ENCODE measurements at places on chromosomes 1 and 21.
A peak's percentile ranks its signal among the peaks of the same experiment; 100 is the strongest.

GRCh38 chr1:98651116-98651632 lies 10.3 kb upstream of the SNX7 start:
- no peak for DNase-seq

DNA sequence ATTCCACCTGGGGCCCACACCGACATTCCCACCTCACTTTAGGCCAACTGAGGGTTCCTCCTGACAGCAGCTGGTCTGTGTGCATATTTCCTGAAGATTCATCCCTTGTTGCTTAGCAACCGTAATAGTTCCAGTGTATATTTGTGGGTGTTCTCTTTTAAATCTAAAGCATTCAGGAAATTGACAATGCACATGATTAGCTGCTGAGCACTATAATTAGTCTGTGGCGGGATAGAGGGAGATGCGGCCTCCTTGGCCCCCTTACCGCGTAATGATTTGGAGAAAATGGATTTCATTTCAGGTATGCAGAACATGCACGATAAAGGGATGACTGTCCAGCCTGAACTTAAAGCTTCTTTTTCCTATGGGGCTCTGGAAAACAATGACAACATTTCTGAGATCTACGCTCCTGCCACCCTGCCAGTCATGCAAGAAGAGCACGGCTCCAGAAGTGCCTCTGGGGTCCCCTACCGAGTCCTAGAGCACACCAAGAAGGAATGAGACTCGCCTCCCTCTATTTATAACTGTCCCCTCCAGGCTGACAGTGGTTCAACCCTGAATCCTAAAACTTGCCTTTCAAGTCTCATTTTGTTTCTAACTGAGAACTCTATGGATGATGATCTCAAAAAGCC lies 33.8 kb upstream of the RCAN3 start:
- DNase-seq: no peak

GRCh38 chr1:53588053-53588779 lies 129.0 kb downstream of the DMRTB1 start:
- DNase-seq: no peak

DNA sequence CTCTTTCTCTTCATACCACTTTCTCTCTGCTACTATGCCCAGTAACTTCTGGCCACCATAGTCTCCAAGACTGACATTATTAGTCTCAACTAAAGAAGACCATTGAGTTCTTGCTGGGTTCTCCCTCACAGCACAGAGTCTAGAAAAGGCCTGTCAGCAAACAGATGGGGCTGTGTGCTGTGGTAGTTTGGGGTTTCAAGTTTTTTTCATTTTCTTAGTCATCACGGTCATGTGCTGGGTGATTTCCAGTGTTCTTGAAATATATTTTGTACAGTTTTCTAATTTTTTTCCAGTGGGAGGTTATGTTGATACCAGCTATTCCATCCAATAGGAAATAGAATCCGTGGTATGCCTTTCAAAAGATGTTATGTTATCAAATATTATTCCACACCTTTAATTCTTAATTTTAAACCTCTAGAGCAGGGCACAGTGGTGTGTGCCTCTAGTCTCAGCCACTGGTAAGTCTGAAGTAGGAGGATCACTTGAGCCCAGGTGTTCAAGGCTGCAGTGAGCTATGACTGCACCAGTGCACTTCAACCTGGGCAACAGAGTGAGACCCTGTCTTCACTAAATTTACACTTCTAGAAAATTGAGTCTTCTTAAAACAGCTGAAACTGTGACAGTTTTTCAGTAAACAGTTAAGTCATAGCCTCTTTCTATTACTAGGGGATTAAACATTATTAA lies 8.3 kb downstream of the CFHR2 start:
- DNase-seq: no peak

DNA sequence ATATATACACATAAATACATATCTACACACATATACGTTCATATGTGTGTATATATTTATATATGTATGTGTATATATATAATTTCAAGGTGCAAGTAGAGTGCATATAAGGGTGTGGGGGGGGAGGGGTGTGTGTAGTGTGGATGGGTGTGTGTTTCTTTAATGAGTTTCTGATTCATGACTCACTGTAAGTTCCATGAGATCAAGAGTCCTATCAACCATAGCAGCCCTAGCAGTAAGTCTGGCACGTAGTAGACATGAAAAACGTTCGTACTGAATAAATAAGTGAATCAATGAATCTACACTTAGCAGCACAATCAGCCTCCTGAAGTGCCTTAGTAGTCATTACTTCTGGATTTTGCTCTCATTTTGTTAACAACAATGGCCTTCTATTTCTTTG lies 61.9 kb upstream of the KRTAP11-1 start:
- no peak for DNase-seq

- DNase-seq: no peak
Measured at GRCh38 chr1:199319341-199319740, 680.5 kb downstream of the PTPRC start.

GRCh38 chr1:172936088-172936645 lies 114.6 kb downstream of the TNFSF18 start:
- DNase-seq: no peak

DNA sequence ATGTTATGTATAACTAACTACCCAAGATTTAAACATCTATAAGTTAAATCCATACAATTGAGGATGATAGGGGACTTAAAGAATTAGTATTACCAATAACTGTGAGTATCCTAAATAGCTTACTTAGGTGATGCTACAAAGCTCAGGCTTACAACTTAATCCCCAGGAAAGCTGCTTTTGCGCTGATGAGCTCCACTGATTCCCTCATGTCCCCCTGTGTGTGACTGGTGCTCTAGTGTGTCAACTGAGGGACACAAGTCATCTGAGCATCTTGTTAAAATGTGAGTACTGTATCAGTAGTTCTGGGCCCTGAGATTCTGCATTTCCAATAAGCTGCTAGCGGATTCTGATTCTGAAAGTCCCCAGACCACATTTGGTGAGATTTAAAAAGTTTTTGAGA lies 1458.8 kb downstream of the MRPL39 start:
- DNase-seq: no peak

GRCh38 chr1:24704411-24705259 lies 40.6 kb upstream of the CLIC4 start:
- peak; percentile 92 for DNase-seq

DNA sequence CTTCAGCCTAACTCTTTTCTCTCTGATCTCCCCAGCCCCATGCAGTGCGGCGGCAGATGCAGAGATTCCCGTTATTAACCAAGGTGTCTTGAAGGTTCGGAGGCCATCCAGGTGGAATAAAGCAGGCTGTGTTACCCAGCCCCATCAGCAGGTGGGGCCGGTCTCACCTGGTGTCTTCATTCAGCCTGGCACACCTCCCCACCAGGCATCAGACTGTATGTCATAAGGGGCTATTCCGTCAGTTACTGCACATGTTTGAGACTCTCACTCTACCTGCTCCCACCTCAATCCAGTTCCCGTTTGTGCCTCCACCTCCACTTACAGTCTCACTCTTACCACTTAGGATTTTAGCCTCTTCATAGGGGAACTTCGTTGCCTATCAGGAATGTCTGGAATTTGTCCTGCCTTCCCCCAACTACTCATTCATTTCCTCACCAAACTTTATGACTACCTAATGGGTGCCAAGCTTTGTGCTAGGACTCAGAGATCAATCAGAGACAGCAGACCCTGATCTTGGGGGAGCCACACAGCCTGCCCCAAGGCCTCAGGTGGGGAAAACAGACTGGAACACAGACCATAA lies 170.2 kb downstream of the PLPP3 start:
- no peak for DNase-seq

DNA sequence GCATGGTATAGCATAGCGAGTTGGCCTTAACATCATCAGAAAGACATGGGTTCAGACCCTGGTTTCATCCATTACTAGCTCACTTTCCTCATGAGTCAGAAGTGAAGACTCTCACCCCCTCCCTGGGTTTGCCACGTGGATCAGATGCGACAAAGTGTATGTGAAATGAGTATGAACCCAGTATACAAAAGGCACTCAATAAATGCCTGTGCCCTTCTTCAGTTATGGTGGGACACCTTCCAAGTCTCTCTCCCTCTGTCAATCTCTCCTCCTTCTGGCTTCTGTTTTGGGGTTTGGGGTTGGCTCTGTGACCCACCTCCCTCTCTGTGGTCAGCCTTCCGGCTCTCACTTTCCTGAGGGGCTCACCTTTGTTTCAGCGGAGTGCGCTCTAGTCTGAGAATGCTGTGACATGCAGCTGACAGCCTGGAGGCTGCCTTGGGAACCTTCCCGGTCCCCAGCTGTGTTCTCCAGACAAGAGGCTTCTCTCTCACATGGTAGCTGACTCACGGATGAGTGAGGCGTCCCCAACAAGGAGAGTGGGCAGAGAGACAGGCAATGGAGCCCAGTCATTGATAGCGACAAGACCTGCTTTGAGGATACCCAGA lies 155.0 kb upstream of the EDN2 start:
- DNase-seq: peak; percentile 21

DNA sequence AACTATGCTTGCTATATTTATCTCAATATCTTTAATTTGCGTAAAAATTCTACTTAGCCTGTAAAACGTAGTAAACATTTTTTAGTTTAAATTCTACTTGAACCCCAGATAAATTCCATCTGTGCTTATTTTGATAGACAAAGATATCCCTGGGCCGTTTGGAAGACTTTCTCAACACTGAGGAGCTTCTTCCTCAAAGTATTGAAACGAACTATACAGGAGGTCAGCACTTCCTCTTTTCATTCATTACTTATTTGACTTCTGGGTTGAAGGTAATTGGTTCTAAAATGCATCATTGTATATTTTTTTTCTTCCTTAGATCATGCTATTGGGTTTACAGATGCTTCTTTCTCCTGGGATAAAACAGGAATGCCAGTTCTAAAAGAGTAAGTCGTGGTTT lies 74.7 kb downstream of the HSPA13 start:
- DNase-seq: no peak

DNA sequence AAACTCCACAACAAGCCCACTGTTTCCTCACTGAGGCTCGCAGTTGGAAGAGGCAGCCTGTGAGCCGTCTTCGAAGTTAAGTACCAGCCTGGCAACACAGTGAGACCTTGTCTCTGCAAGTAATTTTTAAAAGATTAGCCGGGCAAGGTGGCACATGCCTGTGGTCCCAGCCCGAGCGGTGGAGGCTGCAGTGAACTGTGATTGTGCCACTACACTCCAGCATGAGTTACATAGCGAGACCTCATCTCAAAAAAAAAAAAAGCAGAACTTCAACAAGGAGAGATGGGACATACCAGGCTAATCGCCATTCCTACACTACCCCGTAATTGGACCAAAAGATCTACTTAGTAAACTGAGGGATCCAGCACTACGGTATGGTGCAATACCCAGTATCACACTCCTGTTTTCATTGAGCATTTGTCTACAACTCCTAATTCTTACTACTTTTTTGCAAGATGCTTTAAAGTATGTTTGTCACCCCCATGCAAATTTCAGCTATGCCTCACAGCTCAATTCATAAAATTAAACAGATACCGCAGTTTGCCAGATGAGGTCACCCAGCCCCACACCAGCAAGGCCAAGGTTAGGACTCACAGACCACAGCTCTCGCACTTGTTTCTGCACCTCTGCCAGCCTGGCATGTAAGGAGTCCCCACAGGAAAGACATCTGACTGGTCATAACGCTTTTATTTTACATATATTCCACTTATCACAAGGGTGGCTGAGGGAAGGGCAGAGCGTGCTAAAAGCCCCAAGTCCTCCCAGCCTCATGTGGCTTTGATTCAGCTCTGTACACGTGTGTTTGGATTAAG lies 21.0 kb downstream of the SDE2 start:
- DNase-seq: no peak

- DNase-seq: no peak
Measured at GRCh38 chr1:59163268-59164092, 133.4 kb upstream of the FGGY start.

DNA sequence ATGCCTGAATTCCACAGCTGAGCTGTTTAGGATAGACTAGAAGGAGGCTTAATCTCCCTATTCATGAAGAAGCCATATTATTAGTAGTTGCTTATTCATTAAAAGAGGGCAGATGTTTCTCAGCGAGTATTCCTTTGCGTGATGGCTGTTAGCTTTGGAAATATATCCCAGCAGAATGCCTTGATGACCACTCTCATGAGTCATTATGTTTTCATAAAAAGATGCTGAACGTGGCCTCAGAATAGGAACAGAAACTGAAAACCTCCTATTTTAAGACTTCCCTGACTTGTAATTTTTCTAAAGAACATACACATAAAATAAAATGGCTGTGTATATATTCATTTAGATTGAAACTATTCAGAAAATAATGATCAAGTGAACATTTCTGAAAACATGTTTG lies 9.6 kb upstream of the PLA2G4A start:
- DNase-seq: no peak

- no peak for DNase-seq
Measured at GRCh38 chr21:46183910-46184624, at the start of gene SPATC1L. TSS of gene SPATC1L (minus strand) at chr21:46184459. CDS start at chr21:46182816, 1,643 bp downstream.

GRCh38 chr21:39625211-39625895 lies 12.6 kb downstream of the B3GALT5 start:
- DNase-seq: no peak

- no peak for DNase-seq
Measured at GRCh38 chr1:234875953-234876855, 252.4 kb downstream of the TOMM20 start.

GRCh38 chr1:47624531-47624930 lies 186.7 kb downstream of the FOXD2 start:
- no peak for DNase-seq

DNA sequence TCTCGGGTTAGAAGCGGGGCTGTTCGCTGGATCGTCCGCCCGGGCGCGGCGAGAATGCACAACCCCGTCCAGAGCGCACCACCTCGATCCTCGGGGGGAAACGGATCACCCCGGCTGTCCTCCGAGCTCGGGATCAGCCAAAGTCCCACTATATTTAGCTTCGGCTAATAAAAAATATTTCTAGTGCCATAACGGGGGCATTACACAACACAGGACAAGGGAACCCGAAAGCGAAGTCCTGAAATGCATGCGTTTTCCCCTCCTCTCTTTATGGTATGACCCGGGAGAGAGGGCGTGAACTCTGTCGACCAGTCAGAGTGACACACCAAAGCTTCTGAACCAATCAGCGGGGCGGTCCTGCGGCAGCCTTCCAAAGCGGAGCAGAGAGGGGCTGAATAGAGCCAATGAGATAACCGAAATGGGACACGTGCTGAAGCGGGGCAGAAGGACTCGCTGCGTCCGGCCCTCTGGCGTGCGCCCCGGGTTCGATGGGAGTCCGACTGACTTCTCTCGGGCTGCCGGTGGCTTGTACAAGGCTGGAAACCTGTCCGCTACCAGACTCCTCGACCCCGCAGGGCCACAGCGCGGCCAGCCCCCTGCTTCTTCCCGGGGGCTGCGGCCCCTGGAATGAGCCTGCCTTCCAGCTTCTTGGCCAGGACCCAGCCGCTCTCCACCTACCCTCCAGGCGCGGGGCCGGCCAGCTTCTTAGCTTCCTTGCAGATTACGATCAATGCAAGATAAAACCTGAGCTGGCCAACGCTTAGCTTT lies at the start of gene ALDH4A1:
TSS of gene ALDH4A1 (minus strand) at position 33 of the 768 bp plus-strand sequence. CDS start at position 1, 32 bp downstream.
- peak; percentile 96 for DNase-seq

GRCh38 chr1:66791621-66792610 lies 9.2 kb downstream of the INSL5 start:
- no peak for DNase-seq

DNA sequence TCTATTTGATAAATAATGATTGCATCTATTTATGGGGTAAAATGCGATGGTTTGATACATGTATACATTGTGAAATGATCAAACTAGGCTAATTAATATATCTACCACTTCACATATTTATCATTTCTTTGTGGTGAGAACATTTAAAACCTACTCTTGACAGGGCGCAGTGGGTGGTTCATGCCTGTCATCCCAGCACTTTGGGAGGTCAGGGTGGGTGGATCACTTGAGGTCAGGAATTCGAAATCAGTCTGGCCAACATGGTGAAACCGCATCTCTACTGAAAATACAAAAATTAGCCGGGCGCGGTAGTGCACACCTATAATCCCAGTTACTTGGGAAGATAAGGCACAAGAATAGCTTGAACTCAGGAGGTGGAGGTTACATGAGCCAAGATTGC lies 25.3 kb downstream of the PLEKHA6 start:
- no peak for DNase-seq

Measured in hippocampal formation (tissue), 2 donors.